IPS DF 6.9 (cell line): ENCODE measurements at places on chromosomes 6 and 20.

DNA sequence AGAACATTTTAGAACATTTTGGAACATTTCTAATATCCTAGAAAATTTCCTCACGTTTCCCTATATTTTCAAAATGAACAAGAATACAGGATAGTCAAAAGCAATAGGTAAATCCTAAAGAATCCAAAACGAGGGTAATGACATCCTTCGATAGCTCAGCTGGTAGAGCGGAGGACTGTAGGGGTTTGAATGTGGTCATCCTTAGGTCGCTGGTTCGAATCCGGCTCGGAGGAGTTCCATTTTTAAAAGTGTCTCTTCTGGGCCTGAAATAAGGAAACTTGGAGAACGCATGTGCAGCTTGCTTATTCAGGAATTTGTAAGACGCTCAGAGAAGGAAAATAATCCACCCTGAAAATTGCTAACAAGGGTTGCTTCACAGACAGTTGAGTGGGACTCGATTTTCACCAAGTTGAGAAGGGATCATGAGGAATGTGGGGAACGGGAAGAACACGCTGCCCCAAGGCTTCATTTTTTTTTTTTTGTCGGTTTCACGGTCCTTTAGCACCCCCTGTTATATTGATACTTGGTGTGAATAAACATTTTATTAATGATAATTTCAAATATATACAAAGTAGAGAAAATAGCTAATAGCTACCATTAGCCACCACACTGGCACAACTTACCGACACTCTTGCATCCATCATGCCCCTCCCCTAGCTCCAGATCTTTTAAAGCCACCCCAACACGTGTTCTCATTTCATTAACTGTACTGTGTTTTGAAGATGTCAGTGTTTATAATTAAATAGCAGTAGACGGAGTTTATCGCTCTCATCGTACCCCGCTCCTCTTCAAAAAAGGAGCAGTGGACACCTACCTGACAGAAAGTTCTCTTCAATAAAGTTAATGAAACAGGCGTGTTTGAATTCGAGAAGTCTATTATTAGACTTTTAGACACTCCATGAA, 1.8 kb upstream of the ABT1 start:
- H3K27me3 ChIP-seq, result no peaks in the 10 kb centered on the region
- no peak overlapping the region for H3K27ac ChIP-seq
- no peak for DNase-seq
- no peaks in the 10 kb centered on the region for H3K36me3 ChIP-seq
- H3K4me3 ChIP-seq, result peak overlapping the region; percentile 50; the same call in 1 of the 2 replicates
- no peaks in the 10 kb centered on the region; the same call in 1 of the 2 replicates for H3K4me1 ChIP-seq

- H3K4me3 ChIP-seq, result no peak overlapping the region
- no peaks in the 10 kb centered on the region for H3K4me1 ChIP-seq
- no peak overlapping the region for H3K27ac ChIP-seq
- no peak for DNase-seq
- H3K36me3 ChIP-seq, result no peaks in the 10 kb centered on the region
- no peaks in the 10 kb centered on the region for H3K27me3 ChIP-seq
Observed at GRCh38 chr6:10740061-10740460, 7.5 kb upstream of the TMEM14B start.

DNA sequence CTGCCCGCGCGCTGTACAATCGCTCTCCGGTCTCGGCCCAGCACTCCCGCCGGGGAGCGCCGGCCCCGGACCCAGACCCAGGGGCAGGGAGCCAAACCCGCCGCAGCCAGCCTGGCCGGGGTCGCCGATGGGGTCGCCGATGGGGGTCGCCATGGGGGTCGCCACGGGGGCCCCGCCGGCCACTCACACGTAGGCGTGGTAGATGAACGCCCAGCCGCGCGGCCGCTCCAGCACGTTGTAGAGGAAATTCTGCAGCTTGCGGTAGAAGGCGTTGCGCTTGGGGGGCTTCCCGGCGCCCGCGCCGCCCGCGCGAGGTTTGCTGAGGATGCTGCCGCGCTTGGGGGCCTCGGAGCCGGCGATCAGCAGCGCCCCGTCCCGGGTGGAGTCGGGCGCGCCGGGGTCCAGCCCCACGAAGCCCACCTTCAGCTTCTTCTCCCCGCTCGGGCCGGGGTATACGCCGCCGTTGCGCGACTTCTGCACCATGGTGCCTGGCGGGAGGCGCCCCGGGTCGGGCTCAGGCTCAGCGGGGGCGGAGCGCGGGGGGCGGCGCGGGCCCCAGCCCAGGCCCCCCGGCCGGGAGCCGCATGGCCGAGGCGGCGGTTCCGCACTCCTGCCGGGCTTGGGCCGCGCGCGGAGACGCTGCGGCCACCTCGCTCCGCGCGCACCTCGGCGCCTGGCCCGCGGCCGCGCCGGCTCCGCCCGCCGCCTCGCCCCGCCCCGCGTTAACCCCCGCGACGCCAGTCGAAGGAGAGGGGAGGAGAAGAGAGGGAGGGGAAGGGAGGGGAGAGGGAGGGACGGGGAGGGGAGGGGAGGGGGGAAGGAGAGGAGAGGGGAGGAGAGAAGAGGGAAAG, at the start of gene KCNQ2:
Gene KCNQ2 (minus strand): TSS at position 675 of the 851 bp plus-strand sequence. CDS start 192 bp downstream, at position 483.
- no peaks in the 10 kb centered on the region for H3K36me3 ChIP-seq
- H3K4me3 ChIP-seq, result peak within 1 kb of the TSS; percentile 68
- H3K4me1 ChIP-seq, result peaks cover 14% of the 10 kb centered on the region
- H3K27me3 ChIP-seq, result no peaks in the 10 kb centered on the region
- no peak for DNase-seq

DNA sequence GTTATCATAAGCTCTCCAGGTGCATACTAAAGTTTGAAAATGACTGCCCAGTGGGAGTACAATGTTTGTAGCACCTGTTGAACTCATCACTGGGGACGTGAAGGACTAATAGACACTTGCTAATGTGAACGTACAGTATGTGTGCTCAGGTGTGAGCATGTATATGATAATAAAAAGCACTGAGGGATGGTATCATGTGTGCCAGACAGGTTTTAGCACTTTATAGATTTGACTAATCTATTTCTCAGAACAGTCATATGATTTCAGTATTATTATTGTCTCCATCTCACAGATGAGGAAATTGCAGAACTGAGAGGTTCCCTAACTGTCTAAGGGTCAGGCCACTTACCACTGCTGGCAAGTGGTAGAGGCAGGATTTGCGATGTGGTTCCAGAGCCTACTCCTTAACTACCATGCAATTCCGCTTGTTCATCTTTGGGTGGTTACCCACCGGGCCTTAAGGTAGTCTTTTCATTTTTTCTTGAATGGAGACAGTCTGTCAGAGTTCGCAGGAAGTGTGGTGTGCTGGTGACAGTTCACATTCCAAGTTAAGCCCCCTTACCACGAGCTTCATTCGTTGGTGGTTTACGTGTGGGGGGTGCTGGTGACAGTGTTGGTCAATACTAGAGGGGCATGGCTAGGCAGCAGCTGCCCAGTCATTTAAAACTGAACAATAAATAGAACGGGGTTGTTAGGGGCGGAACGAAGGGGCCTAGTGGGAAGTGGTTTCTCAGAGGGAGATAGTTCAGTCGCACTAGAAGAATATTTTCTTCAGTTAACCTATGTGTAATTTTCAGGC, 46.8 kb downstream of the RREB1 start:
- peaks cover 8% of the 10 kb centered on the region for H3K4me1 ChIP-seq
- no peaks in the 10 kb centered on the region for H3K27me3 ChIP-seq
- H3K27ac ChIP-seq, result no peak overlapping the region
- no peak overlapping the region for H3K4me3 ChIP-seq

GRCh38 chr20:39069976-39070375, 107.8 kb downstream of the DHX35 start:
- no peak overlapping the region for H3K27ac ChIP-seq
- H3K4me3 ChIP-seq, result no peak overlapping the region
- no peaks in the 10 kb centered on the region for H3K36me3 ChIP-seq
- no peaks in the 10 kb centered on the region for H3K27me3 ChIP-seq

DNA sequence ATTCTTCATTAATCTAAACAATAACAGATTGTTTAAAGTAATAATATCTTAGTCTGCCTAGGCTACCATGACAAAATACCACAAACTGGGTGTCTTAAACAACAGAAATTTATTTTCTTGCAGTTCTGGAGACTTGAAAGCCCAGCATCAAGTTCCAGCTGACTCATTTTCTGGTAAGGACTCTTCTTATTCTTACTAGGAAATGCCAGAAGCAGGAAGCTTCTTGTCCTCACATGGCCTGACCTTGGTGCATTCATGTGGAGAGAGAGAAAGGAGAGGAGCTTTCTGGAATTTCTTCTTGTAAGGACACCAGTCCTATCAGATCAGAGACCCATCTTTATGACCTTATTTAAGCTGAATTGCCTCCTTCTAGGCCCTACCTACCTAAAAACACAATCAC, 110.5 kb downstream of the ANKRD60 start:
- H3K27ac ChIP-seq, result no peak overlapping the region
- no peaks in the 10 kb centered on the region for H3K27me3 ChIP-seq
- DNase-seq, result no peak
- no peaks in the 10 kb centered on the region for H3K36me3 ChIP-seq

- no peak overlapping the region for H3K4me3 ChIP-seq
- H3K4me1 ChIP-seq, result no peaks in the 10 kb centered on the region
- DNase-seq, result no peak
Observed at GRCh38 chr20:61161726-61162390, 90.2 kb upstream of the CDH4 start.

DNA sequence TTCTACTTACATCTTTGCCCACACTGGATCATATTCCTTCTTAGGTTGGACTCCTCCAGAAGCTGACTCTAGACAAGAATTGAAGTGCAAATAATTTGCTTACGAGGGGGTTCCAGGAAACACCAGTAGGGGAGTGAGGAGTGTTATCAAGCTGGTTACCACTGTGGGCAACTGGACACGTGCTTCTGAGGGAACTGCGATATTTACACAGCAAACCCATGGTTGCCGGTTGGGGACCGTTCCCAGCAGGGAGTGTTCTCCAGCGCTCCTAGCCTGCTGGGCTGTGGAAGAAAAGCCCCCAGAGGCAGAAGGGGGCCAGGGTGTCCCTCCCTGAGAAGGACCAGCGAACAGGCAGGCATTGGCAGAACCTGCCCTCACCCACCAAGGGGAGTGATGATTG, 21.7 kb downstream of the MDFI start:
- H3K27me3 ChIP-seq, result no peaks in the 10 kb centered on the region
- H3K4me1 ChIP-seq, result no peaks in the 10 kb centered on the region; the same call in 1 of the 2 replicates
- no peaks in the 10 kb centered on the region for H3K36me3 ChIP-seq

- H3K27ac ChIP-seq, result no peak overlapping the region
- no peak for DNase-seq
- no peaks in the 10 kb centered on the region; the same call in 1 of the 2 replicates for H3K36me3 ChIP-seq
Observed at GRCh38 chr6:127464161-127464880, 5.1 kb upstream of the KIAA0408 start.

GRCh38 chr6:148805777-148806176, 58.9 kb downstream of the UST start:
- H3K27ac ChIP-seq, result no peak overlapping the region
- H3K36me3 ChIP-seq, result no peaks in the 10 kb centered on the region
- H3K4me1 ChIP-seq, result peaks cover 9% of the 10 kb centered on the region
- H3K4me3 ChIP-seq, result no peak overlapping the region

DNA sequence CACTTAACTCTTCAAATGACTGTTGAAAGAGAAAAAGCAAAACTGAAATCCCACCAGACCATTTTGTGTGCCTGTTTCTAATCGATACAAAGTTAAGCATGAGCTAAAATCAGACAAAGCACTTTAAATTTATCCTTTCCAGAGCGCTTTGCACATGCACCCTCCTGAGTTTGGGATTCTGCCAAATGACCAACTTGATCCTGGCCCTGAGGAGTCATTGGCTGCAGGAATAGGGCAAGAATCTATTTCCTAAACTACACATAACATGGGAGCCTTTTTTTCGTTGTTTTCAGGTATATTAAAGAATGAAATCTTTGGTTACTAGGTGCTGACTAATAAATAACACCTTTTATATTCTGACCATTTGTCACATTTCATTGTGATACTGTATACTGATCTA, 23.8 kb upstream of the MTHFD1L start:
- no peak overlapping the region for H3K4me3 ChIP-seq
- no peaks in the 10 kb centered on the region for H3K36me3 ChIP-seq
- DNase-seq, result no peak
- H3K4me1 ChIP-seq, result no peaks in the 10 kb centered on the region
- H3K27me3 ChIP-seq, result no peaks in the 10 kb centered on the region

DNA sequence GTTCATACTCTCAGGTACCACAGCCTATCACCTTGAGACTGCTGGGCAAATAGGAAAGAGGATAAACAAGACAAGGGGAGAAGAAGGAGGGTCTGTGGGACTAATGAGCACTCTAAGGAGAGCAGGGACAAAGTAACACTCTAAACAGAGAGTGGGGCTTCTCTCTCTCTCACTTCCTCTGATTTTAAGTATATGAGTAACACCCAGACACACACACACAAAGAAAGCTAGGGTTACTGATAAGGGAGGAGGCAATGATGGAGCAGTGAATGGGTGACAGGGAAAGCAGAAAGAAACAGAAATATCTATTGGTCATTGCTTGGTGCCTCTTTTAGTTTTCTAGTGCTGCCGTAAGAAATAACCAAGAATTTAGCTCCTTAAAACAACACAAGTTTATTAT, 96.2 kb upstream of the RNF217 start:
- no peak overlapping the region for H3K4me3 ChIP-seq
- H3K4me1 ChIP-seq, result no peaks in the 10 kb centered on the region
- DNase-seq, result no peak
- no peaks in the 10 kb centered on the region for H3K27me3 ChIP-seq

GRCh38 chr20:33506576-33506975, 16.7 kb downstream of the CBFA2T2 start:
- no peaks in the 10 kb centered on the region for H3K27me3 ChIP-seq
- H3K36me3 ChIP-seq, result no peaks in the 10 kb centered on the region
- no peak for DNase-seq
- no peak overlapping the region for H3K4me3 ChIP-seq

- no peak for DNase-seq
- H3K4me1 ChIP-seq, result no peaks in the 10 kb centered on the region; the same call in 1 of the 2 replicates
- H3K27me3 ChIP-seq, result no peaks in the 10 kb centered on the region; the same call in 1 of the 2 replicates
- H3K36me3 ChIP-seq, result no peaks in the 10 kb centered on the region
- no peak overlapping the region for H3K27ac ChIP-seq
- no peak overlapping the region for H3K4me3 ChIP-seq
Observed at GRCh38 chr6:50236164-50236563, 186.4 kb upstream of the DEFB112 start.

- no peak for DNase-seq
- 0 out of 2 replicates have a peak, but pooled peaks cover 2% of the 10 kb centered on the region for H3K4me1 ChIP-seq
- H3K27me3 ChIP-seq, result no peaks in the 10 kb centered on the region
- peaks cover 13% of the 10 kb centered on the region for H3K36me3 ChIP-seq
Observed at GRCh38 chr6:13302751-13303667, 25.3 kb downstream of the TBC1D7 start.

- no peak for DNase-seq
- no peaks in the 10 kb centered on the region for H3K27me3 ChIP-seq
- no peaks in the 10 kb centered on the region; the same call in 1 of the 2 replicates for H3K4me1 ChIP-seq
- H3K4me3 ChIP-seq, result no peak overlapping the region
Observed at GRCh38 chr6:125843593-125843992, 52.8 kb downstream of the NCOA7 start.

DNA sequence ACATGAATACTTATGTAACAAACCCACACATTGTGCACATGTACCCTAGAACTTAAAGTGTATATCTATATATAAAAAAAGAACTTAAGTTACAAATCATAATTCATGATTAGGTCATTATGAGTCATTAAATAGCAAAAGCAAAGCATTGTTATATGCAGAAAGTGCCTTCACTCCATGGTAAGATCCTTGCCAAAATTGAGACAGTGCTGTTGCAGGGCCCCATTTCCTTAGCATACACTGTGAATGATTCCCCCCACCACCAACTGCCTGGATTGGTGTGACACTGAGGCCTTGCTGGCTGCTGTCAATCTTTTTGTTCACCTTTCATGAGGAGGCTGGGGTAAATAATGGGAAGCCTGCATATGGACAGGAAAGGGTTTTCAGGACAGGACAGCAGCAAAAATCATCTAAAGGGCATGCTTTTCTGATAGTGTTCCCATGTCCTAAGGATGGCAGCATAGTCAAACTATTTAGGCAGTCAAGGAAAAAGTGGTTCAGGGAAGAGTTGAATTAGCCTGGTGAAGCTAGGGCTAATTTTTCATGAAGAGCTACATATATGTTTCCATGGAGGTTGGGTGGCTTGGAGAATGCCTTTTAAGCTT, 188.2 kb upstream of the ASCC3 start:
- no peak overlapping the region for H3K4me3 ChIP-seq
- DNase-seq, result no peak
- H3K27ac ChIP-seq, result no peak overlapping the region
- no peaks in the 10 kb centered on the region for H3K27me3 ChIP-seq
